Stimulated activated CD4-positive, alpha-beta T cell treated with anti-CD3 and anti-CD28 coated beads, Interleukin-15, amount 100 ng/mL, for 48 hours (primary cell): ENCODE measurements at places on chromosomes 16 and 17.

DNA sequence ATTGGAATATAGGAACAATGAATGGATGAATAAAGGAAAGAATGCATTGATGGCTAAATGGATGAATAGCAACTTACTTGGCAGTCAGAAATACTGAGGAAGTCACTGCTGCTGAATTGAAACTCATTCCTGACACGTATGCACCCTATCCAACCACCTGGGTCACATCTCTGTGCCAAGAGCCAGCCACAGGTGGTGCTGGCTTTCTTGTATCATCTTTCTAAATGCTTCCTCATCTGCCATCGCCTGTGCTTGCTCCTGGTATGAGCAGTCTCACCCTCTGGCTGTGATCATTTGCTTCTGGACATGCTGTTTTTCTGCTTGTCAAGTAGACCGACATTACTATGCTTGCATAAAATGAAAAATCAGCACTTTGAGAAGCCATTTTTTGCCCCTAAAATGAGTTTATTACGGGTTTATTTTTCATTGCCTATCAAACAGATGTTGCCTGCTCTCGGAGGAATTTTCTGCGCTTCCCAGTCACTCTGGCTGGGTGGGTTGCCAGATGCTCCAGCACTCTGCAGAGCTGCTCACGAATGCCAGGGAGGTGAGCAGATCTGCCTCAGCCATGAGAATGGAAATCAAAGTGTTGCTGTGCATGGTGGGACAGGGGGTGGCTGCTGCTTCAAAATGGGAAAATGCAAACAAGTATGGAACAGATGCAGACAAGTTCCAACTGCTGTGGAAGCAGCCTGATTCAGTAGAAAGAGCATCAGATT lies 1349.6 kb upstream of the CDH8 start:
- no peak for DNase-seq

DNA sequence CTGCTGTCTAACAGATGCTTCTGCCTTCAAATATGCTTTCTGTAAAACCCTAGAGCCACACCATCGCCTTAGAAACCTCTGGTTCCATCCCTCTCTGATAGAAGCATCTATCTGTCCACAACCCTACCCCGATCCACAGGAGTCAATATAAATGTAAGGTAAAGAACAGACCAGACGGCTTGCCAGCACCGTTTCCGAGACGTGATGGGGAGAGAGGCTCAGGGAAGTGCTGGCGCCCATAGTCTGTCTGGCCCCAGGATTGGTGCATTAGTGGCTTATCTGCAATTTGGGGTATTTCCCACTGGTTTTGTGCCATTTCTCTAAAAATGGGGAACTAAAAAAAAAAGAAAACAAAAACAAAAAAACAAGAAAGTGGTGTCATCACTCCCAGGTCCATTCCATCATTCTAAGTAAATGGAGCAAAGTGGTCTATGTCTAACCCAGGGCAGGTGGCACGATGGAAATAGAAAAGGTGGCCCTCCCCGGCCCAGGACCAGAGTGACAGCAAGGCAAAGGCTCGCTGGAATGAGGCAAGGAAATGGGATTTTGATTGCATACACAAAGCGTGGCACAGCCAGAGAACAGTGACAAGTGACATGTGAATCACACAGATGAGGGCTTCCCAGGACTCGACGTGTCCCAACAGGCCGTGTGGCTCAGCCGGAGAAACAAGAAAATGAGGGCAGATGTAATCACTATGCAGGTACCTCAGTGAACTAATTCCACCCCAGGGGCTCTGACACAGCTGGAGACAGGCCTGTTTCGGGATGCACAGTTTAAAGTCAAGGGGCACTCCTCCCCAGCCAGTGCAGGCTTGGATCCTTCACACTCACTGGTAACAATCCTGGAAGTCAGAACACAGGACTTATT lies 125.6 kb downstream of the GAS7 start:
- no peak for DNase-seq

- DNase-seq, result no peak
Observed at GRCh38 chr17:4514206-4514605, 15.5 kb downstream of the SPNS2 start.

GRCh38 chr16:64225696-64226095 lies 896.2 kb downstream of the CDH11 start:
- no peak for DNase-seq

DNA sequence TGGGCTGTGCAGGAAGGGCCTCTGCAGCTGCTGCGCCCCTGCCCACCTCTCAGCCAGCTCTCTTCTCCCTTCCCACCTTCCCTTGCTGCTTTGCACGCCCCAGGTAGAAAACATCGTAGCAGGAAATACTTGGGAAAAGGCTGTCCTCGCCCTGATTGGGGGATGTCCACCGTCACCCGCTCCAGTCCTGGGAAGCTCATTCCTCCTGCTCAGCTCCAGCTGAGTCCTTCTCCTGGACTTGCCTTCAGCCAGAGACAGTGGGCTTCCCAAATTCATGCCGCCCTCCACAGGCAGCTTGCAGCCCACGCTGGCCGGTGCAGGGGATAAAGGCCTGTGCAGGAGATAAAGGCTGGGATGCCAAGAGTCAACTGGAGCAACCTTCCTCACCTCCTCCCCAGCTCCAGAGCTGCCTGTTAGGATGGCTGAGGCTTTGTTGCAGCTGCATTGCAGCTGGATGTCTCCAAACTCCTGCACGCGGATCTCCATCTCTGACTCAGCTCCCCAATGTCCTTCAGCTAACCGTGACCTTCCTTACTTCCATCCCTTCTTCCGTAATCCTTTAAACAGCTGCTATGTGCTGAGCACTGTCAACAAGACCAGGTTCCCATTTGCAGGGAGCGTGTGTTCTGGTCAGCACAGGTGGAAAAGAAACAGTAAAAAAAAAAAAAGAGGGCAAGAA lies 402.0 kb upstream of the TNRC6C start:
- no peak for DNase-seq

DNA sequence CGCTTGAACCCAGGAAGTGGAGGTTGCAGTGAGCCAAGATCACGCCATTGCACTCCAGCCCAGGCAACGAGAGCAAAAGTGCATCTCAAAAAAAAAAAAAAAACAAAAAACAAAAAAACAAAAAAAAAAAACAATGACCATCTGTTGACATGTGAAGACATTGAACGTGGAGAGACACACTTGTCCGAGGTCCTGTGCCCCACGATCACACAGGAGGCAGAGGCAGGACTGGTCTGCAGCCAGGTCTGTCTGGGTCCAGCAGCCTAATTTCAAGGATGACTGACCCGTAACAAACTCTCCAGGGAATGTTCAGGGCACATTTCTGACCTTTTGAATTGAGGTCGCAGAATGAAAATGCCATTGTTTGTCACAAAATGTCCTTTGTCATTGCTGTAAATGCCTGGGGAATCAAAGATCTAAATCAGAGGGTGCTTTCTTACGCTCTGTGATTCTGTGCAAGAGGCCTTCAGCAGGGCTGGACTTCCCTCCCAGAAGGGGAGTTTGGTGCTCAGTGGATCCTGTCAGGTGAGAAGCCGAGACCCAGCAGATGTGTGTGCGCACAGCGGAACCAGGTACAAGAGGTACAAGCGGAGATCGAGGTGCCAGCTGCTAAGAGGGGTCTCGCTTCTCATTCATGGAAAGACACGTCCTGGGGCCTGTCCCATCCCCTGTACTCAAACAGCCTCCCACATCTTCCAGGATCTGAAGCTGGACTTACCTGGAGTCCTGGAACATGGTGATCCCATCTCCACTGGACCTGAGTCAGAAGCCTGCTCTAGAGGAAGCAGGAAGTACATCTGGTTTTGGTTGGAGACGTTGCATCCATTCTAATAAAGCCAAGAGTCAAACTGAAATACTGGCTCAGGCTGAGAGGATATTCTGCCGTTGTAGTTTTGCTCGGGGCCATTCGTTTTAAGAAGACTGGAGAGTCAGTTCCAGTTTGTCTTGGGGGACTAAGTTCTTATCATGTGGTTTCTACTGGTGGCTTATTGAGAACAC lies 95.8 kb downstream of the IRF8 start:
- no peak for DNase-seq
